Fibroblast of the conjunctiva (primary cell): ENCODE measurements at places on chromosomes 3 and 15.

GRCh38 chr15:51876169-51876568 is 46.7 kb downstream of the TMOD3 start:
- no peak for DNase-seq

DNA sequence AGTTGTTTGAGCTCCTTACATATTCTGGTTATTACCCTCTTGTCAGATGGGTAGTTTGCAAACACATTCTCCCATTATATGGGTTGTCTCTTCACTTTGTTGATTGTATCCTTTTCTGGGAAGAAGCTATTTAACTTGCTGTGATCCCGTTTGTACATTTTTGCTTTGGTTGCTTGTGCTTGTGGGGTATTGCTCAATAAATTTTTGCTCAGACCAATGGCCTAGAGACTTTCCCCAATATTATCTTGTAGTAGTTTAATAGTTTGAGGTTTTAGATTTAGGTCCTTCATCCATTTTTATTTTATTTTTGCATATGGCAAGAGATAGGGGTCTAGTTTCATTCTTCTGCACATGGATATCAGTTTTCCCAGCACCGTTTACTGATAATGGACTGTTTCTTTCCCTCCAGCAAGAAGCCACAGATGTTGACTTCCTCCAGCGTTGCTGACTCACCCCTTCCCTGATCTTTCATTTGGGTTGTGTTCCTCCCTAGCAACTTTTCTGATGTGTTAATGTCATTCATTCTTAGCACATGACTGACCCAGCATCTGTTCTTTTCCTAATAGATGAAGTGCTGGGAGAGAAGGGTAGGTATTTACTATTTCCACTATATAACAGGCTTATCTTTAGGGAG is 166.7 kb upstream of the SGO1 start:
- no peak for DNase-seq

DNA sequence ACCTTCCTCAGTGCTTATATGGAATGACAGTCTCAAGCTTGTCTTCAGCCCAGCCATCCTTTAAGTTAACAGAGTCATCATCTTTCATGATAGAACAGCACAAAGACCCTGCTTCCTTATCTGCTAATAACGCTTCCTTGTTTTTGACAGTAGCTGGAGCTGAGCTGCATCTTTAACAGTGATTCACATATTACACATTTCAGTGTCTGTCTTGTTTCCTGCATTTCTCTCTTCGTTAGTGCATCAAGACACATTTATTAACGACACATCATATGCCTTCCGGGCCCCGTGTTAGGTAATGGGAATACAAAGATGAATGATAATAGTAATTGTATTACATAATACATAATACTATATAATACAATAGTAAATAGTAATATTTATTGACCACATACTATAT is 30.2 kb upstream of the GREM1 start:
- no peak for DNase-seq

DNA sequence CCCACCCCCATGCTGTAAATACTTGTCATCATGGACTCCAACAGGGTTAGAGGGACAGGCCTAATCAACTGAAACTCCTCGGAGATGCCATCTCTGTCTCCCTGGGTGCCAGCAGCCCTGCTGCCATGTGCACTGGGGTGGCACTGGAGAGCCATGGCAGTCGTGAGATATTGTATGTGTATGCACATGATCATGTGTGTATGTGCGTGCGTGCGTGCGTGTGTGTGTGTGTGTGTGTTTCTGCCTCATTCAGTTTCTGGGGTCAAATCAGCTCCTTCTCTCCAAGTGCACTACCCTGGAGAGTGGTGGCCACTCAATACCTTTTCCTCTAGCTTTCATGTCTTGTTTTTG is 3.2 kb upstream of the APEH start:
- no peak for DNase-seq

DNA sequence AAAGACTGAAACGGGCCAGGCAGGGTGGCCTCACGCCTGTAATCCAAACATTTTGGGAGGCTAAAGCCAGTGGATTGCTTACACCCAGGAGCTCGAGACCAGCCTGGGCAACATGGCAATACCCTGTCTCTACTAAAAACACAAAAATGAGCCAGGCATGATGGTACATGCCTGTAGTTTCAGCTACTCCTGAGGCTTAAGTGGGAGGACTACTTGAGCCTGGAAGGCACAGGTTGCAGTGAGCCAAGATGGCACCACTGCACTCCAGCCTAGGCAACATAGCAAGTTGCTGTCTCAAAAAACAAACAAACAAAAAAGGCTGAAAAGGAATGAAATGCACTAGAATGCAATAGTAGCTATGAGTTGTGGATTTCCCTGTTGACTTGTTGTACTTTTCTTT is 94.7 kb downstream of the STAG1 start:
- DNase-seq = no peak

- DNase-seq = no peak
These were observed 116.7 kb downstream of the XXYLT1 start for GRCh38 chr3:195154111-195154791.

DNA sequence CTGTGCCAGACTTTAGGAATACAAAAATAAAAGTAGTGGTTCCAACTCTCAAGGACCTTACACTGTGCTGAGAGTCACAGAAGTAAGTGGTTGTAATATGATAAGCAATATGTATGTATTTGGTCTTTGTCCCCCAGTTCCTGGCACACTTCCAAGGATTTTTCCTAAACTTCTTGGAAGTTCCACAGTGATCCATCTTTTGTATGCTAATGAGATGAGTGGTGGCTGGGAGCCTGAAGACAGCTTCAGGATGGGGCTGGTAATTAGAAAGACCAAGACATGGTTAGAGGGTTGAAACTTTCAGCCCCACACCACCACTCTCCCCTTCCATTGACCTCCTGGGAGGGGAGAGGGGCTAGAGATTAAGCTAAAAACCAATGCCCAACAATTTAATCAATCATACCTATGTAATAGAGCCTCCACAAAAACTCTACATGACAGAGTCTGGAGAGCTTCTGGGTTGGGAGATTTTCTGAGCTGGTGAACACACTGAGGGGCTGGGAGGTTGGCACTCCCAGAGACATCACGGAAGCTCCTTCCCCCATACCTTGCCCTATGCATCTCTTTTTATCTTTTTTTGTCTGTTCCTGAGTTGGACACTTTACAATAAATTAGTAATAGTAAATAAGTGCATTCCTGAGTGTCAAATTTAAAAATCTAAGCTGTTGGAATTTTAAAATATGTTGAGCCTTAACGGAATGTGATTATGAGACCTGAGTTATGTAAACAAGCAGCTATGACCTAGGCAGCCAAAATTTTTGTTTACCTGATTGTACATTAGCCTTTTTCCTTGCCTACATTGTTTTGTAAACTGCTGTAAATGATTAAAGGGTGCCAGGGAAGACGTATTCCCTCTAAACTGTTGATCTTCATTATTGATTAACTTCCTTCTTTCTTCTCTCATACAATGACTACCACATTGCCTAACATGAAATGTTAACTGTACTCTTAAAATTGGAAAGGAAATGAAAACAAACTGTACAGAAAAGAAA is 24.3 kb downstream of the CD200R1L start:
- no peak for DNase-seq

GRCh38 chr3:157029365-157029790 is 130.6 kb downstream of the CCNL1 start:
- DNase-seq = no peak

- no peak for DNase-seq
These were observed 108.9 kb downstream of the FNDC3B start for GRCh38 chr3:172148241-172148640.

DNA sequence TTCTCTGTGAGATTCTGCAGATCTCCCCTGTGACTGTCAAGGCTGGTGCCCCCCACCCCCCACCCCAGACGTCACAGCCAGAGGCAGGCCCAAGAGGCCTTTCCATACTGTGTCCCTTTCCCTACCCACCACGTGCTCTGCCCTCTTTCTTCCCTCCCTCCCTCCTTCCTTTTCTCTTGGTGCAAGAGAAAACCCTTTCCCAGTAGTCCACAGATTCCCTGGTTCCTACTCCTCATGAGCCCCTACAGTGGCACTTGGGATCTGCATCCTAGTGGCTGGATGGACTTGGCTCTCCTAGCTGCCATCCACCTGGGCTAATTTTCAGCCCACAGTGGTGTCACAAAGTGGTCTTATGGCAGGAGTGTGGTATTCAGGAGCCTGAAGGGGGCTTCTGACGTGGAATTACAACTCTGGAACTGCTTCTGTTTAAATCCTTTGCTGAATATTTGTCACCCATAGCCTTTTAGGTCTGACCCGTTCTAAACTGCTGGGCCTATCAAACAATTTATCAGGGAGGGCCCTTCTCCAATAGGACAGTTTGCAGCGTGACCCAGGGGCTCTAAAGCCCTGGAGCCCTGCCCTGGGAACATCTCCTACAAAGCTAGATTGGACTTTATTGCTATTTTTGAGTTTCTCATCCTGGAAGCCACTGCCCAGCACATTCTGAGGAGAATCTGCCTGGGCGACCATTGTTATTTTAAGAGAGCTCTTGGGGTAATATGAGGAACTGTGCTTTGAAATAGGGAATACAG is 35.3 kb downstream of the KLF13 start:
- no peak for DNase-seq

GRCh38 chr3:111858642-111859041 is 423 bp upstream of the PHLDB2 start:
- DNase-seq = no peak

- DNase-seq = no peak
These were observed 297.9 kb downstream of the FHIT start for GRCh38 chr3:60953351-60953750.

DNA sequence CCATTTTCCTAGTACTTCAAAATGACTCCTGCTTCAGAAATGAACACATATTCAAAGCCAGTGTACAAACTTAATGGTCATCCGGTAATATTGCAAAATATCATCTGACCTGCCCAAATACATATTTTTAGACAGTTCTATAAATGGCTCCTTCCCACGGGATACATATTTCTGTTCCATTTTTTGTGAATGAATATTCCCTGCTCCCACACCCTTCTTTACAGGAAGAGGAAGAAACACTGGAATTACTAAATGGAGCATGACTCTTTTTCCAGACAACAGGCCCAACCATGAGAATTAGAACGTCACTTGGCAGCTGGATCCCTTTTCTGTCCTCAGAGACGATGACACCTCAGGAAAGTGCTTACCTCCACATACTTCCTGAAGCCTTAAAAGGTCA is 38.0 kb upstream of the CBLB start:
- peak; percentile 10 for DNase-seq

GRCh38 chr3:162171970-162172369 is 675.4 kb downstream of the OTOL1 start:
- no peak for DNase-seq

DNA sequence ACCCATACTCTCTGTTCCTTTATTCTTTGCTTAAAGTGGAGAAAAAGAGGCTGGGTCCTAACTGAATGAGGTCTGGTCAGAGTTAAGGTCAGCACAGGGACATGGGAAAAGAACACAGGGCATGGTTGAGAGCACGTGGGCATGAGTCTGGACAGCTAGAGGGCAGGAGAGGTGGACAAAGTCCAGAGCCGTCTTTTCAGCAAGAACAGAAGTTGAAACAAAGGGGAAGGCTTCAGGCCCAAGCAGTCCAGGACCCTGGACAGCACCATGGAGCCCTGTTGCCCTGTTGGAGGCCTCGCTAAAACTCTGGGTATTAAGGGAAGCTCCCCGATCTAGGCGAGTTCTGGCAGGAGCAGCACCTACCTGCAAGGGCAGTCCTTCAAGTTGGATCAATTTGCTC is 50.7 kb downstream of the XYLB start:
- DNase-seq = no peak
